ENCODE measurements at places on chromosomes 11 and 22. TPM values are rescaled to one million over a fixed set of nuclear protein-coding genes. Genes with fewer than 3 reads are reported as not detected.
A peak's percentile ranks its signal among the peaks of the same experiment; 100 is the strongest.

The OR5B12 gene
- not detected for total RNA-seq

The OR4C11 gene
- total RNA-seq = not detected

The MS4A4E gene
- total RNA-seq = not detected

- no peak for DNase-seq
Observed at GRCh38 chr11:127738771-127739286, 738.3 kb upstream of the KIRREL3 start.

The VSIG10L2 gene
- total RNA-seq = not detected

The VWCE gene
- 2.7 TPM for total RNA-seq

GRCh38 chr11:10856689-10857458 lies 979 bp downstream of the ZBED5 start:
- DNase-seq = no peak

The HPX gene
- total RNA-seq = 2.3 TPM

The HSPA8 gene
- 3,421 TPM for total RNA-seq

- peak; percentile 35 for DNase-seq
Observed at GRCh38 chr22:31917227-31917921, 27.0 kb upstream of the YWHAH start.

The P4HA3 gene
- not detected for total RNA-seq

DNA sequence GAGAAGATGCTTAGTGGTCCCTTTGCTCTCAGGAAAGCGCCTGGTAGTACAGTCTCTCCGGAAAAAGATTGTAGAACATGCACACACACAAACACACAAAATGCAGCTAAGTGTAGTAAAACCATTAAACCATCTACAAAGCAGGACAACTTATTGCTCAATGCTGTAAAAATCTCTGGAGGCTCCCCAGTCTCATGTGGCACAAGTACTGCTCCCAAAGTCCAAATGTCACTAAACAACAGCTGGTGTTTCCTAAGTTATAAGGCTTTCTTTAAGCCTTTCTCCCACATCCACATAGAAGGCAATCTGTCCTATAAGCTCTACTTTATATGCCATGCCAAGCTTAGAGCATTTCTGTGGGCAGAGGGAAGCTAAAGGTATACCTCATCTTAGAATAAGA lies 32.9 kb downstream of the CDON start:
- no peak for DNase-seq

The KIRREL3 gene
- 29.3 TPM for total RNA-seq

DNA sequence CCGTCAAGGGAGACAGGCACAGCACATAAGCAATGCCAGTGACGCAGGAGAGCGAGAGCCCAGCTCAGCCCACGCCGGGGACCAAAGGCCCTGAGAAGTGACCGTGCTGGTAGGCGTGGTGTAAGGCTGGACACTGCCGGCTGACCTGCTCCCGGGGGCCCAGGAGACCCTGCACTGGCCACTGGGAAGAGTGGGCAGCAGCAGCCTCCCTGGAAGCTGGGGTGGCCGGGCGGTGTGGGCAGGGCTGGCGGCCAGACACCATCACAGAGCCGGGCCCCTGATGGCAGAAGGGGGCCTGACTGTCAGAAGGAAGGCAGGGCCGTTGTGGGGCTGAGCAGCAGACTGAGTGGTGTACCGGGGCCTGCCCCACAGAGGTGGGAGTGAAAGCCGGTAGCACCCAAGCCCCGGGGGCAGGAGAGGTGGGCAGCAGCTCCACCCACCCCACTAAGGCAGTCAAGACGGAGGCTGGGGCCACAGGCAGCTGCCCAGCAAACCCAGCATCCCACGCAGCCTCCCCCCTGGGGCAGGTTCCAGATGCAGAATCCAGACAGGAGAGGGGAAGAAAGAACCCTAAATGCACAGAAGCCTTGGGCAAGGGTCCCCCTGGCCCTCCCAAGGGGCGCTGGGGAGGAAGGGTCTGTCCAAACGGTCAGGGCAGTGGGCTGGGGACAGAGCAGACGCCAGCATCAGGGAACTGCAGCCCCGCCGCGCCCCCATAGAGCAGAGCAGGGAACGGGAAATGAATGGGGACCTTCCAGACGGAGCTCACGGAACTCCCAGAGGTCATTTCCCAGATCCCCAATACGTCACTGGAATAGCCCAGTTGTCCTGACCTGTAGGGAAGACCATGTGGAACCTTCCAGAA lies 205.2 kb downstream of the BRD1 start:
- DNase-seq = no peak

- no peak for DNase-seq
Observed at GRCh38 chr11:69094915-69095290, 46.2 kb downstream of the TPCN2 start.
